ENCODE measurements at places on chromosomes 1 and 21.

DNA sequence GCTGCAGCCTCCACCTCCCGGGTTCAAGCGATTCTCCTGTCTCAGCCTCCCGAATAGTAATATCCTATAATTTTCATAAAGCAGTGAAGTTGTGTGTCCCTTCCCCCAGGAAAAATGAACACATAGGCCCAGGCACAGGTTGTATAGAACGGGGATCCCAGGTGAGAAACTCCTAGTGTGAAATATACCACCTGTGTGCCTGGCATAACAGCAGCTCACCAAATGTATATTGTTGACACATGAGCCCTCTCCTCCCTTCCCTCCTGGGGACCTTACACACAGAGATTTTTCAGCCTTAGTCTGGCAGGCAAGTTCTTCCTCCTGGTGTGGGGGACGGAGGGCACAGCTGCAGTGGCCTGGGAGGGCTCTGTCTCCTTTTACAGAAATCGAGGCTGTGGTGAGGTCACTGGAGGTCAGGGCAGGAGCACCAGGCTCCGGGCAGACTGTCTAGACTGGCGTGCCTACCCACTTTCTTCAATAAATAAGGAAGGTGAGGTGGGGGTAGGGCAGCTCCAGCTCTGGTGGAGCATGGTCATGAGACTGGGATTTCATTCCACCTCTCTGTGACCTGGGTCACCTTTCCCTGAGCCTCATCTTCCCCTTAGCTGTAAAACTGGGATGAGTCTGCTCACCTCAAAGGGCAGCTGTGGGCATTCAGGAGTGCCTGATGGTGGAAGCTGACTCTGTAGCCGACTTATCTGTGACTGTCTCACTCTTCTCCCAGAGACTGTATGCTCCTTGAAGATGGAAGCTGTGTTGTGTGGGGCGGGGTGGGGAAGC, 14.3 kb downstream of the RCC1 start:
- no peak for DNase-seq

DNA sequence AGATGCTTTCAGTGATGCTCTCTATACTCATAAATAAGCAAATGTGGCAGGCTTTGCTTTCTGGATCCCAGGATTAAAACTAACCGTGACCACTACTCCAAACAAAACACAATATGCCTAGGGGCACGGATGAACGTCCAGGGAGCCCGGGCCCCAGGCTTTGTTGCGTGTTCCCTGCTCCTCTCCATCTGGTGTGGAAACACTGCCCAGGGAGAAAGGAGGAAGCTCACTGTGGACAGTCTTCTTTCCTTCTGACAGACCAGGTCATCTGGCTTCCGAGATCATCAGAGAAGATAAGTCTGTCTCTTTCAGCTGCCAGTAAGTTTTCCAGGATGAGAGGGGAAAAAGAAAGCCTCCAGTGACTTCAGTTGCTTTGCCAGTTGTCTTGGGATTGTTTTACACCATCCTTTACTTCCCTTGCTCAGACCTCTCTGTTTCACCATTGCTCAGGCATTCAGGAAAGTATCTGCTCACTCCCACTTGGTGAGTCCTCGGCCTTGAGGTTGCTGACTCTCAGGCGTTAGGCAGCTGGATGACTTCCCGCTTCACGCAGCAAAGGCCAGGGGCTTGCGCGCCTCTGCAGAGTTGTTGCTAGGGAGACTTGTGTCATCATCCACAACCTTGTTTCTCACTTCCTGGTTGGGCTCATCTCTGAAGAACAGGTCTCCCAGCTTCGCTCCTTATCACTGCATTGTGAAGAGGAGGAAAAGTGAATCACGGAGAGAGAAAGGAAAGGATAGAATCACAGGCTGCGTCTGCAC, 20.6 kb upstream of the PGD start:
- no peak for DNase-seq

GRCh38 chr1:228837817-228838716, 102.8 kb downstream of the RHOU start:
- DNase-seq, result no peak

DNA sequence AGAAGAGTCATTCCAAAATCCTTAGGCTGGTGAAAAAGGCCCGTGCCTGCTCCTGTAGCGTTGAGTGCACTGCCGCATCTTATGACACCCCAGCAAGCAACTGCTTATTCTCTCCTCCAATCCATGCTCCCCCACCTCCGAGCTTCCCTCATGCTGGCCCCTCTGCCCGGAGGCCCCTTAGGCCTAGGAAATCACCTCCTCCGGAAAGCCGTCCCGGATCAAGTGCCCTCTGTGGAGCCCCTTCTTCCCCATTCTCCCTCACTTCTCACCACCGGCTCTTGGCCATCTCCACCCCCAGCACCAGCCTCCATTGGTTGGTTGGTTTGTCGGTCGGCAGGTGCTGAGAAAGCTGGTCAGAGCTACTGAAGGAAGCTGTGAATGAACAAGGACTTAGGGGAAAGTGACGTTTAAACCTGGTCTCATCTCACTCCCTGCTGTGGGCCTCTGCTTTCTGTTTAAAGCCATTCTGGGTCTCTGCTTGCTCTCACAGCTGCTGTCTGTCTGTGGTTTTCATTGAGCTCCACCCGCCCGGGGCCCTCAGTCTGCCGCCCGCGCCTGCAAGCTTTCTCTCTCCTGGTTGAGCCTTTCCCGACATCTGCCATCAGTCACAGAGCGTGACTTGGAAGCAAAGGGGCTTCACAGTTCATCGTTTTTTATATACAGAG, 122.2 kb downstream of the KCNN3 start:
- no peak for DNase-seq

GRCh38 chr1:54051933-54052430, 1.0 kb downstream of the TMEM59 start:
- no peak for DNase-seq

DNA sequence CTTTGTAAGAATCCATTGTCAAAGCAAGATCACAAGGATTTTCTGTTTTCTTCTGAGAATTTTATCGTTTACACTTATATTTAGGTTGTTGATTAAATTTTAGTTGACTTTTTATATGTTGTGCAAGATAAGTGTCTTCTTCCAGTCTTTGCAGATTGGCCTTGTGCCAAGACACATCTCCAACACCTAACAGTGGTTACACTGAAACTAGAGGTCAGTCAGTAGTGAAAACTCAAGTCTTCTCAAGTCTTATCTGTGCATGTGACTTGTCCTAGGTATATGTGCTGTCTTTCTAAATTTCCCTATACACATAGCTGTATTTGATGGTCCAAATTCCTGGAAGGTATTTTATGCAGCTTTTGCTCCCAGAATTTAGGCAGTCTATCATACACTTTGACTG, 1183.2 kb upstream of the B3GALT2 start:
- no peak for DNase-seq
